ENCODE measurements at places on chromosomes 13 and 19.

DNA sequence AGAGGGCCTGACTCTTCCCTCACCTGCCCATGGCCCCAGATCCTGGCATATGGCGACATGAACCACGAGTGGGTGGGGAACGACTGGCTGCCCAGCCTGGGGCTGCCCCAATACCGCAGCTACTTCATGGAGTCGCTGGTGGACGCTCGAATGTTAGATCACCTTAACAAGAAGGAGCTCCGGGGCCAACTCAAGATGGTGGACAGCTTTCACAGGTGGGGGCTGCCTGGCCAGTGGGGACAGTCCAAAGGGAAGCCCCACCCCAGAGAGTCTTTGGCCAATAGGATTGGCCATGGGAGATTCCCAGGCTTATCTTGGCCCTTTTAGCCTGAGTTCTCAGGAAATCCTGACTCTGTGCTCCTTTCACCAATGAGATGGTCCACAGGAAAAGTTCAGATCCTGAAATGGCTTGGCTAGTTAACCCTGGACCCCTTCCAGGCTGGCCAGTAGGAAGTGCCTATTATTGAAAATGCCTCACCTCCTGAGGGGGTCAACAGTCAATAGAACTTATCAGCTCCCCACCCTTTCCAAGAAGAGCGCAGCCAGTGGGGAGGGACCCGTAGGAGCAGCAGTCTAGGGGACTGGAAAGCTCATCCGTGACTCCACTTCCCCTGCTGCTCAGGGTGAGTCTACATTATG lies 7.0 kb downstream of the HRC start:
- no peak for DNase-seq

DNA sequence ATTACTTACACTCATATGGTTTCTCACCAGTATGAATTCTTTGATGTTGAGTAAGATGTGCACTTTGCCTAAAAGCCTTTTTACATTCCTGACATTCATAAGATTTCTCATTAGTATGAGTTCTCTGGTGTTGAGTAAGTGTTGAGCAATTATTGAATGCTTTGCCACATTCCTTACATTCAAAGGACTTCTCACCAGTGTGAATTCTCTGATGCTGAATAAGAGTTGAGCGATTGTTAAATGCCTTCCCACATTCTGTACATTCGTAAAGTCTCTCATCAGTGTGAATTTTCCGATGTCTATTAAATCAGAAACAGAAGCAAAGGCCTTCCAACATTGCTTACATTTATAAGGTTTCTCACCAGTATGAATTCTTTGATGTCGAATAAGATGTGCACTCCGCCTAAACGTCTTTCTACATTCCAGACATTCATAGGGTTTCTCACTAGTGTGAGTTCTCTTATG lies 14.2 kb upstream of the ZFP30 start:
- DNase-seq = no peak

DNA sequence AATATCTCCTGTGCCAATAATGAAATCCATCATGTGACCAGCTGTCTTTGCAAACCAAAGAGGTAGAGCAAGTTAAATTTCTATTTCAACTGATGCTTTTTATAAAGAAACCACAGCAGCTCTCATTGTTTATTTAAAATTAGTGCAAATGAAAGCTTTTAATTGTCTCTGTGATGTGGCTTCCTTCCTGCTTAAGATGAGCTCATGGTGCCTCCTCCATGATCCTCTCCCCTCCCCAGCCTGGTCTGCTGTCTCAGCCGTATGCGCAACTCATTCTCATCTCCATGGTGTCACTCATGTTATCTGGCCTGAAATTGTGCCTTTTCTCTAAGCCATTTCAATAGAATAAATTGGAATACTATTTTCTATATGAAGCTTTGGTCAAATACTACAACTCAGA lies 270.6 kb downstream of the FGF14 start:
- no peak for DNase-seq

- no peak for DNase-seq
Observed at GRCh38 chr13:20389696-20390525, 135.7 kb downstream of the CRYL1 start.

GRCh38 chr13:53351021-53351420 lies 322.4 kb downstream of the OLFM4 start:
- DNase-seq = no peak

- no peak for DNase-seq
Observed at GRCh38 chr19:29514525-29515232, 11.1 kb upstream of the VSTM2B start.

DNA sequence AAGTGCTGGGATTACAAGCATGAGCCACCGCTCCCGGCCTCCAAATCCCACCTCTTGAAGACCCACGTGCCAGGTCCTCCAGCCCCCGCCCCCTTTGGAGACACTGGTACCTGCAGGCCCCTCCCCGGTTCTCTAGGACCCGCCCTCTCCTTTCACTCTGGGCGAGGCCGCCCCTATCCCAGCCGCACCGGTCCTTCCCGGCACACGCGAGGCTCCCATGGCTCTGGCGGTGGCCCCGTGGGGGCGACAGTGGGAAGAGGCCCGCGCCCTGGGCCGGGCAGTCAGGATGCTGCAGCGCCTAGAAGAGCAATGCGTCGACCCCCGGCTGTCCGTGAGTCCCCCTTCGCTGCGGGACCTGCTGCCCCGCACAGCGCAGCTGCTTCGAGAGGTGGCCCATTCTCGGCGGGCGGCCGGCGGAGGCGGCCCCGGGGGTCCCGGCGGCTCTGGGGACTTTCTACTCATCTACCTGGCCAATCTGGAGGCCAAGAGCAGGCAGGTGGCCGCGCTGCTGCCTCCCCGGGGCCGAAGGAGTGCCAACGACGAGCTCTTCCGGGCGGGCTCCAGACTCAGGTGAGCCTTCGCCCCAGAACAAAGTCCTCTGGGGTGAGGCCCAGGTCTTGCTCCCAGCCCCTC lies at the start of gene CBLC:
Gene CBLC, plus strand, starts transcription at position 176 of the 633 bp plus-strand sequence. Its CDS starts 42 bp downstream, at position 218.
- no peak for DNase-seq

DNA sequence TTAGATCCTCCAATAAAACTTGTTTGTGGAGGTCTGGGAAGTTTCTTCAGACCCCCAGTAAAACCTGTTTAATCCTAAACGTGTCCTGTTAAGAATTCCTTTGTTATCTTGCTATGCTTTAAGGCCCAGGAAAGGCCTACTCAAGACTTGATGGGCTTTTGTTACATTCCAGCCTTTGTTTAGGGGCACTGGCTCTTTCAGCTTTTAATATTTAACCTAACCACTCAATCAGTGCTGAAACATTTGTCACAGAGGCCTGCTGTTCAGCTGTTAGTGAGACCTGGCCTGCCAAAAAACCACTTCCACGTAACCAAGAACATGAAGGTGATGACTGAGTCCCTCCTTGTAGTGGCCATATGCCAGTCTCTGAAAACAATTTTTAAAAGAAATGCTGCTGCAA lies 41.7 kb downstream of the PCDH17 start:
- DNase-seq = no peak

GRCh38 chr19:6686628-6686975 lies 16.6 kb upstream of the TNFSF14 start:
- DNase-seq = no peak

- no peak for DNase-seq
Observed at GRCh38 chr19:5452594-5453565, 2.3 kb upstream of the ZNRF4 start.

GRCh38 chr13:22961835-22962537 lies 218.8 kb upstream of the SGCG start:
- DNase-seq = no peak
